Choroid plexus epithelial cell (primary cell): ENCODE measurements at places on chromosomes 12 and 14.
A peak's percentile ranks its signal among the peaks of the same experiment; 100 is the strongest.

- DNase-seq: no peak
Measured at GRCh38 chr12:3973973-3974644, 100.9 kb upstream of the PARP11 start.

DNA sequence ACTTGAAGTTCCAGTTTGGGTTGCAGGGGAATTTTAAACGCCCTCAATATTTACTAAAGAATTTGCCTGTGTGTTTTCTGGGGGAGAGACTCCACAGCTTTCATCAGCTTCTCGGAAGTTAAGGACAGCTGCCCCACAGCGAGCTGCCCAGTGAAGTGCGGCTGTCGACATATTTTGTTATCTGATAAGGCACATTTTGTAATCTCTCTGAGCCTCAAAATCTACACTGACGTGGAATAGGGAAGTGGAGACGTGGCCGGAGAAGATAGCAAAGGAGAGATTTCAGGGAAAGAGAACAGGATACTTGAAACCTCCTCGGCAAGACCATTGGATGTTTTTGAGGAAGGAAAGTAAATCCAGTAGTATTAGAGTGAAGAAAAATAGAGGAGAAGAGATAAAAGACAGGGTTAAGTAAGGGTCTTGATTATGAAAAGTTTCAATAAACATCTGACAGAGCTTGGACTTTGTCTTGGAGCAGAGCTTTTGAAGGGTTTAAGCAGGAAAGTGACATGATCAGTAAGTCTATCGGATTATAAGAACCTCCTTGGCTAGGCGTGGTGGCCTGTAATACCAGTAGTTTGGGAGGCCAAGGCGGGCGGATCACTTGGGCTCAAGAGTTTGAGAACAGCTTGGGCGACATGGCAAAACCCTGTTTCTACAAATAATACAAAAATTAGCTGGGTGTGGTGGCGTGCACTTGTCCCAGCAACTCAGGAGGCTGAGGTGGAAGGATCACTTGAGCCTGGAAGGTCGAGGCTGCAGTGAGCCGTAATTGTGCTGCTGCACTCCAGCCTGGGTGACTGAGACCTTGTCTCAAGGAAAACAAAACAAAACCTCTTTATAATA, 1.1 kb downstream of the POLR3B start:
- peak; percentile 80 for DNase-seq

- DNase-seq: no peak
Measured at GRCh38 chr12:26246483-26247164, 51.3 kb downstream of the SSPN start.

DNA sequence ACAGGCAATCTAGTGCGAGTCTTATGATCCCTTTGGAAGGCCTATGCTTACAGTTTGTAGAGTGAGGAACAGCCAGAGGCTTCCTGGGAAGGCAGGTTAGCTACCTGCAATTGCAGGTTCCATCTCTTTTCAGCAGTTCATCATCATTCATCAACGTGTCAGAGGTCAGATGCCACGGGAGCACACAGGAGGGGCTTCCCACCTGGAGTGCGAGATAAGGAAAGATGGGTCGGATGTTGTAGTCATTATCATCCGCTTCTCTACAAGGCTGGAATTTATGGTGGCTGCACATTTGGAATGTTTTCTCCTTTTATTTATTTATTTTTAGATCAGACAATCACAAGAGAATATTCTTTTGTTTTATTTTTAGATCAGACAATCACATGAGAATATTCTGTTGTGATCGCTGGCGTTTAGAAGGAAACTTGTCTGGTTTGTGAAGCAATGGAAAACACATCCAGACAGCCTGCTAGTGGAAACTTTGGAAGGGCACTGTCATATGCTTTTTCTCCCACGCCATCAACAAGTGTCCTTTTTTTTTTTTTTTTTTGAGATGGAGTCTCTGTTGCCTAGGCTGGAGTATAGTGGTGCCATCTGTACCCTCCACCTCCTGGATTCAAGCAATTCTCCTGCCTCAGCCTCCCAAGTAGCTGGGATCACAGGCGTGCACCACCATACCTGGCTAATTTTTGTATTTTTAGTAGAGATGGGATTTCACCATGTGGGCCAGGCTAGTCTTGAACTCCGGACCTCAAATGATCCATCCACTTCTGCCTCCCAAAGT, 1.9 kb upstream of the BICD1 start:
- no peak for DNase-seq

DNA sequence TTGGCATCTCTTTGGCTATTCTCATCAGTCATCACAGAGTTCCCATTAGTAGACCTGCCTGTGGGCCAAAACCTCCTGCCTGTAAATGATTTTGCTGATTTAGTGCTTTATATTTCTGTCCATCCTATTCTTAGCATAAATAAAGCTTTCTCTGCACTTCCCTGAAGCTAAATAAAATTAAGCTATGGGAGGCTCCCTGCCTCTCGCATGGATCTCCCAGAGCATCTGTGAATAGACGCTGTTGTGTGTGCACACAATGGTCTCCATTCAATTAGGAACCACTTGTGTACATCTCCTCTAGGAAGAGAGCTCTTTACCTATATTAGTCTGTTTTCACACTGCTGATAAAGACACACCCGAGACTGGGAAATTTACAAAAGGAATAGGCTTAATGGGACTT, 80.4 kb downstream of the PPFIBP1 start:
- no peak for DNase-seq

- no peak for DNase-seq
Measured at GRCh38 chr14:102901633-102902032, 20.8 kb upstream of the AMN start.

DNA sequence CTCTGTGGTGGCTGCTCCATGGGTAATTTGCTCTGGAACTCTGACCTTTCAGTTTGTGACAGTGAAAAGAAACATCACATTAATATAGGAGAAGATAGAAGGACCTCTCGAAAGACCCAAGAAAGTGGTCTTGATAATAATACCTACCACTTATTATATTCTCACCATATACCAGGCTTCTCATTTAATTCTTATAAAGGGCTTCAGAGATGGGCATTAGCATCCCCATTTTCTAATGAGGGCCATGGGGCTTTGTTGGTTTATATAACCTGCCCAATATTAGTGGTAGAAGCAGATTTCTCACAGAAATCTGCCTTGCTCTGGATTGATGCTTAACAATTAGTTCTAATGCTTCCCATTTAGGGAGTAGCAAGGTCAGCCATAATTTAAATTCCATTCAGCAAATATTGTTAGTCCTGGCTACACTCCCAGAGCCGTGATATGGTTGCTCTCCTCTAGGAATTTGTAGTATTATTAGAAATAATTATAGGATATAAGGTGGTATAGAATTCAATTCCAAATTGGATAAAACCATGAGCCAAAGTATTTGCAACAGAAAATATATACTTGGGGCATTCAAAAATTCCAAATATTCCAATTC, 7.4 kb upstream of the AMIGO2 start:
- DNase-seq: peak; percentile 75

- peak; percentile 26 for DNase-seq
Measured at GRCh38 chr12:91138337-91138920, 27.1 kb upstream of the LUM start.

DNA sequence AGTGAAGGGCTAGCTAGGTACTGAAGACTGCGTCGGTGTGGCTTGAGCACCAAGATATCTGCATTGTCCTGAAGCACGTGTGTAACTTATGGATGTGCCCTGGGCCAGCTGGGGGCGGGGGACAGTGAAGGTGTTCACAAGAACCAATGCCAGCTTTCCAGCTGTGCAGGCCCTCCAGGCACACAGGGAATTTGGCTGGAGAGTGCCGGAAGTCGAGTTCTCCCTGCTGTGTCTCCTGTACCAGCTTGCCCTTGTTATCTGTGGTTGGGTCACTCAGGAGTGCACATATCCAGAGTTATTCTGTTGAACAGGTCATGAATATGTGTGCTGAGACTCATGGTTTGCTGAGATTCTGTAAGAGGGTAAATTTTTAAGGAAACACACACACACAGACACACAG, 75.9 kb upstream of the CRY1 start:
- no peak for DNase-seq

DNA sequence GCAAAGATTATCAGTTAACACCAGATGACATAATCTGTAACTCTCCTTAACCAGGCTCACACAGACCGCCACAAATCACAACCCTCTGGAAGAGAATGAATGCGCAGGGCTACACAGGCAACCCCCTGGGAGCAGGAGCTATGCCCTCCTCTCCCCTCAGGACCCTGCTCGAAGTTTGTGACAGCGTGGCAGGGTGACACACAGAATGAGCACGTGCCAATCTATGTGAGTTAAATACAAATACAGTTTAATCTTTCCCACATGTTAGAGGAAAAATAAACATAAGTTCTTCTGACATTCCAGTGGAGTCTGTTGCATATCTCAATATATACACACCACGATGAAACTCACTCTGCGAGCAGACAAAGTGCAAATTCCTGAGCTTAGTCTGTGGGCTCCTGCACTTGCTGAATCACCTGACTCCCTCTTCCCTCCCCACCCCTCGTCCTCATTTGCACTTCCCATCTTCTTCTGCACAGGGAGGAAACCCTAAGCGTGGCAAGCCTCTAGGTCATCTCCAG, 37.6 kb downstream of the BCAT1 start:
- DNase-seq: peak; percentile 93

- no peak for DNase-seq
Measured at GRCh38 chr14:83733670-83734069, 1796.3 kb upstream of the FLRT2 start.

- DNase-seq: peak; percentile 84
Measured at GRCh38 chr12:851913-852312, 97.6 kb downstream of the RAD52 start.

DNA sequence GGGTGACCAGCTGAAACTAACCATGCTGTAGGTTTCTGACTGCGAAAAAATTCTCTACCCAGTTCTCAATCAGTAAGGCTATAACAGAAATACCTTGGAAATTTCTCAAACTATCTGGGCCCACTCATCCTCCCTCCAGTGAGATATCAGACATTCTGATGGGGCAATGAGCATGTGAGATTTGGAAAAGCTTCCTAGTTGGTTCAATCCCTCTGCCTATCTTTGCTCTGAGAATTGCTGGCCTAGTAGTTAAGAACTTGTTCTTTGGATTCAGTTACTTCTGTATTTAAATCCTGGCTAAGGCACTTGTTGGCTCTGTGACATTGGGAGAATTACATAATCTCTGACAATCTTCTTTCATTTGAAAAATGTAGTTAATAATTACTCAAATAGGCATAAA, 119.4 kb downstream of the SLC15A5 start:
- no peak for DNase-seq

GRCh38 chr12:57625261-57626032, 7.6 kb downstream of the B4GALNT1 start:
- no peak for DNase-seq

DNA sequence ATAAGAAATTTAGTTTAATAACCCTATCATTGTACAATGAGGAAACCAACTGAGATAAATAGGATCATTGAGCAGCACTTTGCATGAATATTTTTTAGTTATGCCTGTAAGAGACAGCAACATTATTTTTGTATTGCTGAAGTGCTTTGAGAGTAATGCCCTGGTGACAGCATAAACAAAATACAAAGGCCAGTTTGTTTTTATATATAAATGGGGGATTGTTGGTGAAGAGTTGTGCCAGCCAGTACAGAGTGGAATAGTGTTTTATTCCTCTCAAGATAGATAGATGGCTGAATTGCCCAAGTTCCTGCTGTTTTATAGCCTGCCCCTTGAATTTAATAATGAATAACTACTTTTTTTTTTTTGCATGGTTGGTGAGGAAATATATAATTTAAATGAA, 101.8 kb downstream of the CNTN1 start:
- no peak for DNase-seq

DNA sequence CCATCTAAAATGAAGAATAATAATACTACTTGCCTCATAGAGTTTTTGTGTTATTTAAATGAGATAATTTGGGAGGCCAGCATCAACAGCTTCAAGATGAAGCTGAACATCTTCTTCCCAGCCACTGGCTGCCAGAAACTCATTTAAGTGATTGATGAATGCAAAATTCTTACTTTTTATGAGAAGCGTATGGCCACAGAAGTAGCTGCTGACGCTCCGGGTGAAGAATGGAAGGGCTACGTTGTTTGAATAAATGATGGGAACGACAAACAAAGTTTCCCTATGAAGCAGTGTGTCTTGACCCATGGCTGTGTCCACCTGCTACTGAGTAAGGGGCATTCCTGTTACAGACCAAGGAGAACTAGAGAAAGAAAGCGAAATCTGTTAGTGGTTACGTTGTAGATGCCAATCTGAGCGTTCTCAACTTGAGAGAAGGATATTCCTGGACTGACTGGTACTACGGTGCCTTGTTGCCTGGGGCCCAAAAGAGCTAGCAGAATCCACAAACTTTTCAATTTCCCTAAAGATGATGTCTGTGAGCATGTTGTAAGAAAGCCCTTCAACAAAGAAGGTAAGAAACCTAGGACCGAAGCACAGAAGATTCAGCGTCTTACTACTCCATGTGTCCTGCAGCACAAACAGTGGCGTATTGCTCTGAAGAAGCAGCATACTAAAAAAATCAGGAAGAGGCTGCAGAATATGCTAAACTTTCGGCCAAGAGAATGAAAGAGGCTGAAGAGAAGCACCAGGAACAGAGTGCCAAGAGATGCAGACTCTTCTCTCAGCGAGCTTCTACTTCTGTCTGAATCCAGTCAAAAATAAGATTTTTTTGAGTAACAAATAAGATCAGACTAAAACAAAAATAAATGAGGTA, 100.0 kb upstream of the LRIG3 start:
- DNase-seq: no peak

GRCh38 chr14:76138758-76139723, 12.7 kb upstream of the GPATCH2L start:
- no peak for DNase-seq

GRCh38 chr12:44833561-44833960, 42.6 kb downstream of the NELL2 start:
- no peak for DNase-seq

GRCh38 chr12:31300341-31300740, 25.6 kb downstream of the SINHCAF start:
- DNase-seq: no peak

DNA sequence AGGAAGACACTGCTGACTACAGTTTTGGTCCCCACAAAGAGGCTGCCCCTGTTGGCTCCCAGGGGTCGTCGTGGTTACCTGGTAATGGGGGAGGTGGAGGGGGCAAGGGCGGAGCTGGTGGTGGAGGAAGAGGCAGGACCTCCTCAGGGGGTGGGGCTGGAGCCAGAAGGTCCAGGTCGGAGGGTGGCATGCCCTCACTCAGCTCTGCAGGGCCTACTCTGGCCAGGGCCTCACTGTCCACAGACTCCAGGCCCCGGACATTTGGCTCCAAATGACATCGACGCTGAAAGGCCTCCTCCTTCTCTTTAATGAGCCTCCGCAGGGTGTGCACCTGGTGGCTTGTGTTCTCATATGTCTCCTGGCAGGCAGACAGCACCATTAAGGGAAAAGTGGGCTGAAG, 28.5 kb downstream of the PRPF40B start:
- no peak for DNase-seq

GRCh38 chr12:109592905-109593272, 19.3 kb downstream of the MVK start:
- no peak for DNase-seq

DNA sequence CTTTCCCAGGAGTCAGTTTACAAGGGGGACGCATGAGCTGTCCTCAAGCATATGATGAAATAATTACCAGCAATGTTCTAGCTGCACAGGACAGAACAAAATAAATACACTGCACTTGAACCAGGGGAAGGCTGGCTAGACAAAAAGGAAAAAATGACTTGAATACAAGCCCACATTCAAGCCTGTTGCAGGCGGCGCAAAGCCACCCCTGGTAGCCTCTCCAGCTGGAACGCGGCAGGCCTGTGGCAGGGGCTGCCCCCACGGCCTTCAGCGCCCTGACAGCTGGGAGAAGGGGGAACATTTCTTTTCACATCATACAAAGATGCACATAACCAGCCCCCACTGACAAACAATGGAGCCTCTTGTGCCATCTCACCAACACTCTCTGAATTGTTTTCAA, 57.1 kb downstream of the TRAFD1 start:
- peak; percentile 38 for DNase-seq
